ENCODE measurements at places on chromosomes 6 and 20.

GRCh38 chr20:25009218-25010145 lies 16.9 kb upstream of the APMAP start:
- DNase-seq = peak; percentile 12

- no peak for DNase-seq
These were observed 213.7 kb upstream of the CITED2 start for GRCh38 chr6:139588076-139588639.

DNA sequence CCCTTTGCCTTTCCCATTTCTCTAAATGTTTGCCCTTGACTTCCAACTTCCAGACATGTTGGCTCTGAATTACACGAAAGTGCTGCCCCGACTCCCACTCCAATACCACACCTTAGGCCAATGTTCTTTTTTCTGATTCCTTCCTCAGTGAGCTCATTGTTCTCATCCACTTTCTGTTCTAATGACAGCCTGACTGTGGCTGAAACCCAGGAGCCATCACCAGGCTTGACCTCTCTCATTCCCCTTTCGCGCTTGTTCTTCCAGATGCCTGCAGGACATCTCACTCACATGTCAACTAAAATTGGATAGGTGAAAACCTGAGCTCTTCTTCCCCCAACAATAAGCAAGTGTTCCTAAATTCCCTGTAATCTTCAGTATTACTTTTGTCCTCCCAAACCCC lies 40.4 kb downstream of the PTPRK start:
- no peak for DNase-seq

DNA sequence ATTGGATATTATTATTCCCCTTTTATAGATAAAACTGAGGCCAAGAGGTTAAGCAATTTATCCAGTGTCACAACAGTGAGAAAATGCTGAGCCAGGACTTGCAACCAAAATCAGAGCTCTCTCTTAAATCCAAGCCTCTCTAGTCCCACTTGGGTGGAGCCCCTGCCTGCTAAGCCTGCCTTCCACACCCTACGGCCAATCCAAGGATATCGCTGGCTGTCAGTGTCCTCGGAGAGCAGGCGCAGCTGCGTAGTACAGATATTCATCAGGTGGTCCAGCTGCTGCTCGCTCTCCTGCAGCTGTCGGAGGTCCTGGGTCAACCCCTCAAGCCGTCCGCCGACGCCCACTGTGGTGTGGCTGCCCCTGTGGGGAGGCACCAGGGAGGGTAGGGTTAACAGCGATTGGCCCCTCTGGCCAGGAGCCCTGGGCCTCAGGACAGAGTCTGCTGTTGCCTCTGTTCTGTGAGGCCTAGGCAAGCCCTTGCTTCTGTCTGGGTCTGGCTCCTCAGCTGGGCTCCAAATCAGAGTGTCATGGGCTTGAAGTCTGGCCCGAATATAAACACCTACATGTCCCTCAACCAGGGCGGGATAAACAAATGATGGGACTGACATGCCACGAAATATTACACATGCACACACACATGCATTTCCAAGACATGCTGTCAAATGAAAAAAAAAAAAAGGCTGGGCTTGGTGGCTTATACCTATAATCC lies 3.9 kb upstream of the NECAB3 start:
- no peak for DNase-seq

GRCh38 chr6:16292432-16292831 lies 54.0 kb downstream of the GMPR start:
- no peak for DNase-seq

GRCh38 chr6:169145496-169145895 lies 108.2 kb downstream of the THBS2 start:
- no peak for DNase-seq

- DNase-seq = peak; percentile 71
These were observed 92.8 kb downstream of the CLIC5 start for GRCh38 chr6:45922728-45923351.

GRCh38 chr20:15923030-15923776 lies 650.0 kb downstream of the KIF16B start:
- no peak for DNase-seq

DNA sequence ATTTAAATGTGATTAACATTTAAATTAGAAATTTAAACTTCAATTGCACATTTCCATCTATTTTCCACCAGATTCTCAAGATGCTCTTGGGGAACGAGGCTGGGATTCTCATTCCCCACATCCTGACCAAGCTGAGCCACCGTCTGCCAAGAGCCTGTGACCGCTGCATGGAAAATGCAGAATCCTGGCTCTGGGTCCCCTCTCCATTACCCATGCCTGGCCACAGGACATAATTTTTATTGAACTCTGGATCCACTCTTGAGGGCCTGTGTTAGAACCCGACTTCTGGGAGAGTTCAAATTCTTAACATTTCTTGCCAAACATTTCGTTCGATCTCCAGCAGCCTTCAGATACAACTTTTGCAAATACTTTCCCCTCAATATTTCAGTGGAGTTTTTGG lies 201.6 kb upstream of the SNX9 start:
- no peak for DNase-seq

GRCh38 chr20:19495905-19496703 lies 262.0 kb upstream of the RIN2 start:
- DNase-seq = no peak

- no peak for DNase-seq
These were observed 71.5 kb downstream of the SLC23A2 start for GRCh38 chr20:4929686-4930397.

- no peak for DNase-seq
These were observed 133.0 kb upstream of the TRAF3IP2 start for GRCh38 chr6:111738631-111739030.

- no peak for DNase-seq
These were observed 100.3 kb downstream of the GMPR start for GRCh38 chr6:16338577-16339264.

GRCh38 chr6:15033850-15034203 lies 212.0 kb upstream of the JARID2 start:
- DNase-seq = no peak

- no peak for DNase-seq
These were observed 767.9 kb upstream of the DEFB115 start for GRCh38 chr20:30489614-30490003.

DNA sequence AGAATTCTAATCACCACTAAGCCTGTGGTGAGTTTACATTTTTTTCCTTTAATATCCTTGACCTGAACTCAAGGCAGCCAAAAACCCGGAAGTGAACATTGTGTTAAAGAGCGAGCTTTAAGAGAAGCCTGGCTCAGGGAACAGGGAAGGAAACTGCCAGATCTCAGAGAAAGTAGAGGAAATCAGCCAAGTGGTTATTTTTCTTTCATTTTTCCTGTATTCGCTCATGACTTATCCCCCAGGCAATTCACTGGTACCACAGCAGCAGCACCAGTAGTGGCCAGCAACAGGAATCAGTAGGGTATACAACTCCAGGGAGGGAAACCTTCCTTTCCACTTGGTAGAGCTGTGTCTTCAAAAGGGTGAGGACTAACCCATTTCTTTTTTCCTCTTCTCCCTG lies 89.6 kb upstream of the HMGCLL1 start:
- DNase-seq = no peak

- DNase-seq = peak; percentile 37
These were observed 5.8 kb downstream of the HMGA1 start for GRCh38 chr6:34242252-34243130.

DNA sequence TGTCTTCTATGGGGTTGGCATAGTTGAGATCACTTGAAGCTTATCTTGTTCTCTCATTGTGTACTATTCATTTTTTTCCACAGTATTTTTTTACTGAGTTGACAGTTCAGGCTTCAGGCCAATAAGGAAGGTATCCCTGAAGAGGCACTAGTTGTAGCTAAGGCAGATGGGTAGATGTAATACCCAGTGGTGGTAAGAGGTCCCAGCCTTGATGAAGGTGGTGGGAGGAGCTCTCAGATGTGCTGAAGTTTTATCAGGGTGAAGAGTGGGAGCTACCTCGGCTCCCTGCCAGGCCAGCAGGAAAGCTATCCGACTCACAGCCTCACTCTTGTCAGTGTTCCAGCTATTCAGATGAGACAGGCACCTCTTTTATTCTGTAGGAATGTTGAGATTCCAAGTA lies 87.7 kb upstream of the UFL1 start:
- no peak for DNase-seq

DNA sequence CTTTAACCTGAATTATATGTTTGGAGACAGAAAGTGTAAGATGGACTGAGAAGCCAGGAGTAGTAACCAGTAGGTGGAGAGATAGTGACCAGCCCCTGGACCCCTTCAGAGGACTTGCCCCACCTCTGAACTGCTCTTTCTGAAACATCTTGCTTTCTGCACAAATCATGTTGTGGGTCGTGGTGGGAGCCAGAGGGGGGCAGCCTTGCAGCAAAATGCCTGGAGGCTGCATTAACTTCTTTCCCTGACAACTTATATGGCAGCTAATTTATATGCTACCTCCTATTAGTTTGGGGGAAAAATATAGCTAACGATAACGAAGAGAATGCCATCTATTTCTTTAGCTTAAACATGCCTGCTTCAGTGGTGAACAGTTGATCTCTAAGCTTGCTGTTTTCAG lies 859.8 kb downstream of the MAFB start:
- no peak for DNase-seq

DNA sequence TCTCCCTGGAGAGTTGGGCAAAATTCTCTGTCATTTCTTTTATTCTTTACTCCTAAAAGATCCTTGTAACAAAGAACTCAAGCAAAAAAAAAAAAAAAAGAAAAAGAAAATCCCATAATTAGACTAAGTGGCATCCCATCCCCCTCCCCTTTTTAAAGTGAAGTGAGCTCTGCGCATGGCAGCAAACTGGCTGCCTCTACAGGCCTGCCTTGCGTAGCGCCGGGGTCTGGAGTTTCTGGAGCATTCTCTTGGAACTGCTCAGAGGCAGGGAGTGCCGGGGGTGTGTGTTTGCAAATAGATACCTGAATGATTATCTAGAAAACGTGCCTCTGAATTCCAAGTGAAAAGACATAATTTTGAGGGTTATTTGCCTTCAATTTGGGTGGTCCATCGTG lies 48.1 kb downstream of the FOXC1 start:
- DNase-seq = no peak

GRCh38 chr6:79430913-79431536 lies 106.2 kb downstream of the LCA5 start:
- no peak for DNase-seq

GRCh38 chr6:25954756-25955155 lies 7.8 kb upstream of the TRIM38 start:
- no peak for DNase-seq

DNA sequence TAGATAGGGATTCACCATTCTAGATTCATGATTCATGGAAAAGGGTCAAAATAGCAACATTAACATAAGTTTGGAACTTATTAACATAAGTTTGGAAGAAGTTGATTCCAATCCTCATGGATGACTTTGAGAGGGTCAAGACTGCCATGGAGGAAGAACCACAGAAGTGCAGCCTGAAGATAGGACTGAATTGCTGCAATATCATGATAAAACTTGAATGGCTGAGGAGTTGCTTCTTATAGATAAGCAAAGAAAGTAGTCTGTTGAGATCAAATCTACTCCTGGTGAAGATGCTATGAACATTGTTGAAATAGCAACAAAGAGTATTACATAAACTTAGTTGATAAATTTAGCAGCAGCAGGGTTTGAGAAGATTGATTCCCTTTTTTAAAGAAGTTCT lies 62.2 kb downstream of the GMDS start:
- no peak for DNase-seq

DNA sequence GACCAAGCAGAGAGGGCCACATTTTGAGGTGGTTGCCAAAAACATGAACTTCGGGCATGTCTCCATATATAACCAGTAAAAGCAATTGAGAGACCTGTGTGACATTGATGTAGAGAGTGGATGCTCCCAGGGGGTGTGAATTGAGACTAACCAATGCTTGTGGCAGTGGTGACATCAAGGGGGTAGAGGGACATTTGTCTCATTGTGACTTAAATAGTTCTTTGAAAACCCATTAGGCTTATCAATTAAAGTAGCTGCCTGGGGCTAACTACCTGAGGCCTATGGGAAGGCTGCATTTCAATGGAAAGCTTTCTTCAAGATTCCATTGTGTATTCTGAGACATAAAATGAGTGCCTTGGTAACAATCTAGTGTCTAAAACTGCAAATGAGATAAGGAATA lies 82.1 kb upstream of the FABP7 start:
- DNase-seq = no peak

GRCh38 chr6:166598441-166599138 lies 12.1 kb upstream of the RAMACL start:
- DNase-seq = no peak

GRCh38 chr6:143684486-143684885 lies 6.7 kb downstream of the PHACTR2 start:
- no peak for DNase-seq

- DNase-seq = no peak
These were observed 78.4 kb downstream of the NOL4L start for GRCh38 chr20:32506721-32507120.

DNA sequence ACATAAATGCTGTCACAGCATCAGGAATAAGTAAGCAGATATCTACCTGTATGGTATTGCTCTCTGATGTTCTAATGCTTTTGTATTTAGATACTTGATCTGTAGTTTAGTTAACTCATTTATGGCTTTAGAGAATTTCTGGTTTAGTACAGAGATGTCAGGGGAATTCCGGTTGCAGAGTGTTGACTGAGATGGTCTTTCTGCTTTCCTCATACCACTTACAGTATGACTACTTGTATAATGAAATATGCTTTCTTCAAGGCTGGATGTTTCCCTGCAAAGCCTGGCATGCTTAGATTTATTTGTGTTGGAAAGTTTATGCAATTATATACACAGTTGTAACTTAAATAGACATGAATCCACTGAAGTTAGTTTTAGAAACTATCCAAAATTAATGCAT lies 278.4 kb downstream of the CDH26 start:
- no peak for DNase-seq

DNA sequence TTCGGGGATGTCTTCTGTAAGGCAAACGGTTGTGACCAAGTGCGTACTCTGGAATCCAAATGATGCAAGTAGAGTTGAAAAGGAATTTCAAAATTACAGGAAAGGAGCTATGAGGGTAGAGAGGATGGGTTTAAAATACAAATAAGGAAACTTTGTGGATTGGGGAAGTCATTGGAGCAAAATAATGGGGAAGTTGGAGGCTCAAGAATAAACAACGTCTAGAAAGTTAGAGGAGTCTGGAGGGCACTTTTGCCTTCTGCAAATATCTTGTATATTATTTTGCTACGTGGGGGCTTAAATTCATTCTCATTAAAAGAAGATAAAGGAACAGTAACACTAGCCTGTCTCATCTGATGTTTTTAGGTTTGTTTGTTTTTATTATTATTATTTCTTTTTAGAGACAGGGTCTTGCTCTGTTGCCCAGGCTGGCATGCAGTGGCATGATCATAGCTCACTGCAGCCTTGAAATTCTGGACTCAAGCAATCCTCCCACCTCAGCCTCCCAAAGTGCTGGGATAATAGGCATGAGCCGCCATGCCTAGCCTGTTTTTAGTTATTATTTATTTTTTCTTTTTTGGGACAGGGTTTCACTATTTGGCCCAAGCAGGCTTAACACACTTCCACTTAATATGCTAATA lies 55.0 kb upstream of the TNFAIP3 start:
- DNase-seq = no peak

GRCh38 chr6:91600561-91600960 lies 1013.7 kb upstream of the MAP3K7 start:
- DNase-seq = no peak
